HuH-7 (cell line): ENCODE measurements at places on chromosomes 4 and X.

GRCh38 chr4:38069271-38069760, 109.1 kb downstream of the PTTG2 start:
- DNase-seq, result no peak

DNA sequence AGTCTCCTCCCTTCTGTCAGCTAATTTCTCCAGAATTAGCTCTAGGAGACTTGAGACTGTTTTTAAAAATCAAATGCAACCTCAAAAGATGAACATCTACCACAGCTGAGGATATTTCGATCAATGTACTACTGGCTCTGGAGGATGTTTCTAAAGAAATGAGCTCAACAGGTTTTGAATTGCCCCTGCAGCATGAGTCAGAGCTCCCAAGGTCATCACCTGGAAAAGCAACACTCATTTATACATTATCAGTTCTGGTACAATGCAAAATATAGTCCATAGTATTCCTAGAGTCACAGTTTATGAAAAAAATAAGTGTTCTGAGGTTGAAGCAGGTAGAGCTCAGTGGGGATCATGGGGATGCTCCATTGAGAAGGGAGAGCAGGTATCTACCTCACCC, 50.8 kb upstream of the MCF2 start:
- no peak for DNase-seq

GRCh38 chrX:50671661-50672060, 142.3 kb downstream of the SHROOM4 start:
- no peak for DNase-seq

GRCh38 chr4:81257816-81258215, 42.8 kb upstream of the PRKG2 start:
- DNase-seq, result no peak

- DNase-seq, result no peak
These were observed 337.9 kb downstream of the CAMK2D start for GRCh38 chr4:113423631-113424030.

GRCh38 chr4:1021386-1022050, 10.1 kb downstream of the FGFRL1 start:
- no peak for DNase-seq

DNA sequence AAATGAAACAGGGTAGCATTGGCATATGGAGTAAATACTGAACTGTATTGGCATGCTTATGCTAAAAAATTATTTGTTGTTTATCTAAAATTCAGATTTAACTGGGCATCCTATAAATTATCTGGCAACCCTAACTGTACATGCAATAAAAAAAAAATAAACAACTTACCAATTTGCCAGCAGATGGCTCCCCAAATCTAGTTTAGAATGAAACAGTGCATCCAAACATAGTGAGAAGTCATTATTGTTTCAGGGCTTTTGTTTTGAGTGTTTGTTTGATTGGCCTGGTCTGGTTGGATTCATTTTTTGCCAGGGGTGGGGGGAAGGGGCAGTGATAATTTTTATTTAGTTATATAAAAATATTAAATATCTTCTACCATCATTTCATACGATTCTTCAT, 12.8 kb upstream of the NSUN7 start:
- DNase-seq, result no peak

GRCh38 chrX:119885554-119886428, 9.9 kb upstream of the AKAP14 start:
- peak; percentile 48 for DNase-seq

DNA sequence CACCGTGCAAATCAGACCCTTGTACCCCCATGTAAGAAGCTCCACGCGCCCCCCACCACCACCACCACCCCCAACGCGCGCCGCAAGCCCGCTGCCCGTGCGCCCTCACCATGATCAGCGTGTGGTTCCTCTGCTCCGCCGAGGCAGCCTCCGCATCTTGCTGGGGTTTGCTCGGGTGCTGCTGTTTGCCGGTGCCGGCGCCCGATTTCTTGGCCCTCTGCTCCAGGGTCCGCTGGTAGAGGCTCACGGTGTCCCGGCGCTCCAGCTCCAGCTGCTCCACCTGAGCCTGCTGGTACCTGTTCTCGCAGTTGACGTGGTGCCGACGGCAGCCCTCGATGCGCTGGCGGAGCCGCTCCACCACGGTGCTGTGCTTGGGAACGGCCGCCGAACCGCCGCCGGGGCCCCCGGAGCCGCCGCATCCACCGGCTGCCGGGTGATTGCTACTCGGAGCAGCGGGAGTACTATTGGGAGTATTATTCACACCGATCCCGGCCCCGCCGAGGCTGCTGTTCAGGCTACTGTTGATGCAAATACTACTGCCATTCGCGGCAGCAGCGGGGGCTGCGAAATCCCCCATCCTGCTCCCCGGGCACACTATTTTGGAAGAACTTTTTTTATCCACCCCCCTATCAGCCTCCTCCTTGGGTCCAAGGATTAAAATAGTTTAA, 1.1 kb downstream of the MAML3 start:
- peak; percentile 24 for DNase-seq

DNA sequence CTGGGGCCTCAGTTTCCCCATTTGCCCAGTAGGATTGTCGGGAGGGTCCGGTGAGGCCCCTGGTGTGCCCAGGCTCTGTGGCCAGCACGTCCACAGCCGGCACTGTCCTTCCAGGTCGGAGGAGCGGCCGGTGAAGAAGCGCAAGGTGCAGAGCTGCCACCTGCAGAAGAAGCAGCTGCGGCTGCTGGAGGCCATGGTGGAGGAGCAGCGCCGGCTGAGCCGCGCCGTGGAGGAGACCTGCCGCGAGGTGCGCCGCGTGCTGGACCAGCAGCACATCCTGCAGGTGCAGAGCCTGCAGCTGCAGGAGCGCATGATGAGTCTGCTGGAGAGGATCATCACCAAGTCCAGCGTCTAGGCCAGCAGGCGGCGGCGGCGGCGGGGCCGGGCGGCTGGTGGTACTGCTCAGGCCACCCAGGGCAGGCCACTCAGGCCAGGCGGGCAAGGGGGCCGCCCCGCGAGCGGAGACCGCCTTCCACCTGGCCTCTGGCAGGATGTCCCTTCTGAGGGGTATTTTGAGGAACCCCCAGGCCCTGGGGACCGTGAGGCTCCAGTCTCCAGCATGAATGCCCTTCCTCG, 6.7 kb downstream of the MSANTD1 start:
- no peak for DNase-seq

GRCh38 chr4:145618932-145619638, at the start of gene MMAA:
MMAA (plus strand) TSS chr4:145619385; CDS start chr4:145639140, 19,755 bp downstream.
- peak; percentile 90 for DNase-seq

DNA sequence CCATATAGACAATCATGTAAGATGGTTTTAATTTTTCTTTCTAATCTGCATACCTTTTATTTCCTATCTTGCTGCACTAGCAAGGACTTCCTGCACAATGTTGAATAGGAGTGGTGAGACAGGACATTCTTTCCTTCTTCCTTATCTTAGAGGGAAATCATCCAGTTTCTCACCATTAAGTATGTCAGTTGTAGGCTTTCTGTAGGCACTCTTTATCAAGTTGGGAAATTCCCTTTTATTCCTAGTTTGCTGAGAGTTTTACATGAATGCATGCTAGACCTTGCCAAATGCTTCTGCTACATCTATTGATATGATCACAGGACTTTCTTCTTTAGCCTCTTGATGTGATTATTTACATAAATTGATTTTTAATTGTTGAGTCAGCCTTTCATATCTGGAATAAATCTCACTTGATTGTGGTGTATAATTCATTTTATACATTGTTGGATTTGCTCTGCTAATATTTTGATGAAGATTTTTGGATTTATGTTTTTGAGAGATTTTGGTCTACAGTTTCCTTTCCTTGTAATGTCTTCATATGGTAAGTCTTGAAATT, 23.8 kb downstream of the RNF175 start:
- no peak for DNase-seq

DNA sequence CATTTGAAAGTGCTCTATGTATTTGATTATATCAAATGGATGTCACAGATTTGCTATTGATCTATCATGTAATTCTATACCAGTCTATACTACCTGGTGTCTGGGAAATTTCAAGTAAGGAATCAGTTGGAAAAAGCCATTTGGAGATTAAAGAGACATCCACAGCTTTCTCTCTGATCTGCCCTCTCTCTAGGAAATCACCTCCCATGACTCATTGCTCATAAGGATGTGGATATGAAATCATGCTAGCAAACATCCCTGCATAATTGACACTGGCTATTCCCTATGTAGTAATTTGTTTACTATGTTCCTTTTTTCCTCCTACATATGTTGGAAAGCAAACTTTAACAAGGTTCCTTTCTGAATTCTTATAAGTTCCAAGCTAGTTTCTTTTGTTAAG, 94.3 kb downstream of the TEX13A start:
- DNase-seq, result no peak

DNA sequence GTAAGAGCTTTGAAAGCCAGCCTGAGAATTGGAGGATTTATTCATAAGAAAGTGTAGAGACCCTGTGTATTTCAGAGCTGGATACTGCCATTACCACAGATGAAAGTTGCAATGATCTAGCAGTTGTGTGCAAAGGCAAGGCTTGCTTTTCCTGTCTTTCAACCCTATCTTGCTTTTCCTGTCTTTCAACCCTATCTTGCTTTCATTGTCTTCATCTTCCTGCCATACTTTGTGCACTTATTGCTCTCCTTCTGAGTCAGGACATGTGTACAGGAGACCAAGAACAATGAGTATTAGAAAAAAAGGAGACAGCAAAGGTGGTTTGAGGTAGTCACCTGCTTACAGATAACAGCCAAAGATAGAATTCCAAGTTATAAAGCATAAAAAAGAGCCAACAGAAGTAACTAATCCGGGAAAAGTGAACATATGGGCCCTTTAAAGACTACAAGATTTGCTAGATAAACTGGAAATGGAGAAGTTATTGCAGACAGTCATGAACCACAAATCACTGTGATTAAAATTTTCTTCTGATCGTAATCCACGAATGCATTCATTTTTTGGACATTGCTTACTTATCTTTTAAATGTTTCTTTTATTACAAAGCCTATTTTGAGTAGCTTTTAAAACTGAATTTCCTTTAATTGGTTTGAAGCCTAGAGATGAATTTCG, 17.2 kb downstream of the C1QTNF7 start:
- DNase-seq, result no peak

GRCh38 chr4:94507281-94507680, 55.5 kb downstream of the PDLIM5 start:
- DNase-seq, result no peak

- no peak for DNase-seq
These were observed 96.8 kb upstream of the GRIA3 start for GRCh38 chrX:123087326-123087725.

DNA sequence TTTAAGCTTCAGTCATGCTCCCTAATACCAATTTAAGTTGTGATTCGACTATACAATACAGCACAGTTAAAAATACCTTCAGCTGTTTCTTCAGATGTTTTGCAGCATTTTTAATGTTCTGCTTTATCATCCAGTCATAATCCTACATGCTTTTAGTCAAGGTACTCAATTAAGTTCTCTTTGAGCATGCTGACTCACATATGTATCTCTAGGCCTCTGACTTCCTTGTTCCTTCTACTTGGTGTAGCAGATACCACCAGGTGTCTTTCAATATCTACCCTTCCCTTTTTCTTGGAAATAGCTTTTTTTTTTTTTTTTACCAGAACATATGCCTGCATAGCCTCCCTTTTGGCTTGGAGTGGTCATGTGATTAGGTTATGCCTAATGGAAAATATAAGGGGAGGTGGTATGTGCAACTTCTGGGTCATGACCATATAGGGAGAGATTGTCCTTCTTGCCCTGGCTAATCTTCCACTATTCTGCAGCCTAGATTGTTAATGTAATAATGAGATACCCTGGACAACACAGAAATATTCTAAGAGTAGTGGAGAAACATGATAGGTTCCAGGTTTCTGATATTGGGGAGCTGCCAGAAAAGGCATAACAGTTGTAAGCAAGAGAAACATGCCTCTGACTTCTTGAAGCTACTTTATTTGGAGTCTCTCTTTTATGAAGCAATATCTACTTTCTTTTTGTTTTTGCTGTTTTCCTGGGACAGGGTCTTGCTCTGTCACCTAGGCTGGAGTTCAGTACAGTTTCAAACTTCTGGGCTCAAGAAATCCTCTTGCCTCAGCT, 737.2 kb upstream of the SLIT2 start:
- no peak for DNase-seq

- DNase-seq, result no peak
These were observed 4.7 kb downstream of the STOX2 start for GRCh38 chr4:183909801-183910200.

DNA sequence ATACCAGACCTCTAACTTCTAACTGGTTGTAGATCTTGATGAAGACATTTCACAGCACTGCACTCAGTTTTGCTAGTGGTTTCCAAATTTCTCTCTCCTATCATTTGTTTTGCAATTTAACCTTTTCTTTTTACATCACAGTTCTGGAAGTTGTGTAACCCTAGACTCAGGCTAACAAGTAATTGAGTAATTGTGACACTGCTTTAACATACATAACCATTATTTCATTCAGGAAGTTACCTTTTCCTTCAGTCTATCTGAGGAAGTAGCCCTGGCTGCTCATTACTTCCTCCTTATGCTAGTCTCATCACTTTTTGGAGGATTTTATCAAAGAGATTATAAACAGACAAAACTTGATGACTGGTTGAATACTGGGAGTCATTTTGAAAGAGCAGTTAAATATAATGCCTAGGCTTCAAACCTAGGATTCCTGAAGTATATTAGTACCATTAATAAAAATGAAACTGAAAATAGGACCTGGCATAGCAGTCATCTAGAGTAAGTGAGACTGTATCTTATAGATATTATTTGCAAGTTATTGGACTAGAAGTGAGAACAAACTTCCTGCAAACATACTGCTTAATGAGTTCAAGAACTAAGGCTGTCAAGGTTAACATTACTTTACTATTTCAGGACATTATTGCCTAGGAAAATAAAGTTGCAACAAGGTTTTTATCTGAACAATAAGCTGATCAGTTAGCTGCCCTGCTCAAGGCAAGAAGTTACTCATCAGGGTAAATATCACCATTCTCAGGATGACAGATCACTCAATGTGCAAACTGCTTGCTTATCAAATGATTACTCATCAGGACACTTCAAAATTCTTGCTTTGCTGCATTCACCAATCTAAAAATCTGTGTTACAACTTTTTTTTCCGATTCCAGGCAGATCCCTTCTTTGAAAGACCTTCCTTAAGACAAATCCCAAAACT, 25.6 kb upstream of the TEX13C start:
- DNase-seq, result no peak

DNA sequence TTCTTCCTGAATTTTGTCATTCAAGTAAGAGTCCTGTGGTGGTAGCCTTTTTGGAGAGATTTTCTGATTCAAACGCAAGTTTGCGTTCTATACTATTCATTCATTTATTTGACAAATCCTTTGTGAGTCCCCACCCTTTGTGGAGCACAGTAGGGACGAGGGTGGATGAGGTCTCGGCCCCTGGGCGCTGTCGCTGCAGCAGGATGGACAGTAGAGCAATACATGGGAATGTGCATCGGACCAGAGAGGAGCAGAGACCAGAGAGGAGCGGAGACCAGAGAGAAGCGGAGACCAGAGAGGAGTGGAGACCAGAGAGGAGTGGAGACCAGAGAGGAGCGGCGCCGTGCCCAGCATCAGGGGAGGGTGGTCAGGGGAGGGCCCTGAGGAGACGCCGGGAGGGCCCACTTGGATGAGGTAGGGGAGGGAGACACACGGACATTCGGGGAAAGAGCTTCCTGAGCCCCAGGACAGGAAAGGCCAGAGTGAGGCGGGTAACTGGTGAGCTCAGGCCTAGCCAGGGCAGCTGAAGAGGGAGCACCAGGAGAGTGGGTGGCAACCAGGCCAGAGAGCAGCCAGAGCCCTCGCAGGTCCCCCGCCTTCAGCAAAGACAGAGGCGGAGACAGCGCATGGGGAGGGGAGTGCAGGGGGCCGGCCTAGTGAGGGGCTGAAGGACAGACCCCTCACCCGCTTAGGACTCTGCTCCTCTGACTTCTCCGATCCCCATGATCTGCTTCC, 67.3 kb downstream of the NAT8L start:
- no peak for DNase-seq
